ENCODE measurements at places on chromosomes 5 and 9.

GRCh38 chr5:37807015-37807414 lies 32.8 kb downstream of the GDNF start:
- DNase-seq = no peak

DNA sequence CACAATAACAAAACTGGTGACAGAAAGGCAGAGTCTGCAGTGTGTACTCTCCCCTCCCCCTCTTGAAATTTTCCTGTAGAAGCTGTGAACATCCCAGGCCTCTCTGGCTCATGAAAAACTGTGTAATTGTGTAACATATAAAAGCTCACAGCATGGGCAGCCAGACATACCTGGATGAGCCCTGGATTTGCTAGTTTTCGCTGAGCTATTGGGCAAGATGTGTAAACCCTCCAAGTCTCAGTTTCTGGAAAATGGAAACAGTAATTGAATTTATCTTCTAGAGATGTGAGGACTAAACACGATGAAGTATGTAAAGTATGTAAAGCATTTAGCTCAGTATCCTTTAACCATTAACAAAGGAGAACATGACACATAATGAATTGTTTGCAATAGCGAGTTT lies 143.2 kb upstream of the ANKH start:
- no peak for DNase-seq

- DNase-seq = no peak
Observed at GRCh38 chr5:130243641-130244040, 339.4 kb downstream of the CHSY3 start.

- no peak for DNase-seq
Observed at GRCh38 chr9:3331801-3332200, 194.0 kb downstream of the RFX3 start.

- DNase-seq = no peak
Observed at GRCh38 chr9:127991017-127991756, 10.4 kb upstream of the EEIG1 start.

- DNase-seq = no peak
Observed at GRCh38 chr9:78040726-78041125, 9.1 kb upstream of the GNAQ start.

DNA sequence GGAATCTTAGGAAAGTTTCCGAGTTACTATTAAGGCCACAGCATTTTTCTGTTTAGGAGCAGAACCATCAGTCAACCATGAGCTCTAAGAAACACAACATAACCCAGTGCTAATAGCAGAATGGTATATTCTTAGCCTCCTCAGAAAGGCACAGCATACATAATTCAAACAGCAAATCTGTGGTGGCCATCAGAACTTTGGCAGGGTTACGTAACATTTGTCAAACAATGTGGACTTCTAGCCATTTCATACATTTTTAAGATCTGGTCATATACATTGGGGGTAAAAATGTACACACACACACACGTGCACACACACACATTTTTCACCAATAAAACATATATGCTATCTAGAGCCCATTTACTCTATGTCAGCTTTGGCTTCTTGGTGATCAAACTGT lies 225.2 kb downstream of the GNA14 start:
- no peak for DNase-seq

DNA sequence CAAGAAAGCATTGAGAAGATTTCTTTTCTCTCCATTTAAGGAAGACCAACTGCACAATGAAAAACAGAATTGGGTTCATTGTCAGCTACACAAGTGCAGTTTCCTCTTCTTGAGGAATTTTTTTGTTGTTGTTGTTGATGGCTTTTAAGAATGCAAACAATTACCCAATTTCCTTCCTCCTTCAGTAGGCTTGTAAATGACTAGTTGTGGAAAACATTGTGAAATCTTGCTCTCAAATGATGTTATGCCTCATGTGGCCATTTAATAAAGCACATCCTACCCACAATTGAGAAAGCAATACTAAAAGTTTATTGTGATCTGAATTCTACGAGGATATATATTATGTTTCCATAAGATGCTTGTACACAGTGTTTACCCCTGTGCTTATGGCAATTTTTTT lies 171.6 kb downstream of the FAM174A start:
- DNase-seq = no peak

DNA sequence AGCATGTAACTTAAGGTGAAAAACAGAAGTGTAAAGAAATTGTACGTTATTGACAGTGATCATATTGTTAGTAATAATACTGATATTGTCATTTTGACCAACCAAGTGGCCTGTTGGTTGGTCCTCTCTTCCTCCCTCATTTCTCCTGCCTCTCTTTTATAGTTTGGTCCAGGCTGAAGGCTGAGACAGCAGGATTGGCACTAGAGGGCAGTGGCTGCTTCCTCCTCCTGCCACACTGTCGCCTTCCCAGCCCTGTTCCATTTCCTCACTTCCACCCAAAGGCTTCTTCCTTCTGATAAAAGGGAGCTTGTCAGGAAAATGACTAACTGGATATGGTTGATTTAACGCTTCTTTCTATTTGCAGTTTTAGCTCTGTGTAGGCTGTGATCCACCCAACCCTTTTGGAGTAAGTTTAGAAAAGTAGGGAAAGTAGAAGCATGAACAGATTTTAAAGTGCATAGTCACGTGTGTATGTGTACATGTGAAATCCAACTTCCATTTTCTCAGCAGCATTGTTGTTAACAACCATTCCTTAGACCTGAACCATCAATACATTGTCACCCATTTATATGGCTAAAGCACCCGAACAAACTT lies 35.6 kb downstream of the PTCD2 start:
- DNase-seq = no peak

DNA sequence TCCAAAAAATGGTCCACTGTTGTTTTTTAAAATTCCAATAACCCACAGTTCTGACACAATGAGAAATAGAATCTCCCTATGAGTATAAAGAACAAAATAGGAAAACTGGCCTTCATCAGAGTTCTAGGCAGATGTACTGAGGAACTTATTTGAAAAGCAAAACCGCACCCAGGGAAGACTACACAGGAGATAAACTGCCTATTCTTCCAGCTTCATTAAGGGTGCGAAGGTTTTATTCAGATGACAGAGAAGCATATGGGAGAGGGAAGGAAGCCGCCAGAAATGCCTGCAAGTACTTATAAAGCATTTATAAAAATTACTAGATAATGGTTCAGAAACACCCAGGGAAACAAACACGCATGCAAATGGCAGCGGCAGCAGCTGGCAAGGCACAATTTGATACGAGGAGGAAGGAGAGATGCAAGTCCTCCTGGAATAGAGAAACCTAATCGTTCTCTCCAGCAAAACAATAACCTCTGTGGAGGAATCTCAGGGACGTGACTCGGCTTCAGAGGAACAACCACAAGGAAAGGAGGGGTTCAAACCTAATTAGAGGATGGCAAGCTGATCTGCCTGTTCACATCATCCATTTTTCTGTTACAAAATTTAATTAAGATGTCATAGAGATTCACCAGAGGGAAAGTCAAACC lies 9.0 kb downstream of the TTLL11 start:
- no peak for DNase-seq

- no peak for DNase-seq
Observed at GRCh38 chr5:124551939-124552279, 194.5 kb downstream of the ZNF608 start.

GRCh38 chr9:134869554-134870300 lies 10.9 kb upstream of the FCN2 start:
- no peak for DNase-seq

DNA sequence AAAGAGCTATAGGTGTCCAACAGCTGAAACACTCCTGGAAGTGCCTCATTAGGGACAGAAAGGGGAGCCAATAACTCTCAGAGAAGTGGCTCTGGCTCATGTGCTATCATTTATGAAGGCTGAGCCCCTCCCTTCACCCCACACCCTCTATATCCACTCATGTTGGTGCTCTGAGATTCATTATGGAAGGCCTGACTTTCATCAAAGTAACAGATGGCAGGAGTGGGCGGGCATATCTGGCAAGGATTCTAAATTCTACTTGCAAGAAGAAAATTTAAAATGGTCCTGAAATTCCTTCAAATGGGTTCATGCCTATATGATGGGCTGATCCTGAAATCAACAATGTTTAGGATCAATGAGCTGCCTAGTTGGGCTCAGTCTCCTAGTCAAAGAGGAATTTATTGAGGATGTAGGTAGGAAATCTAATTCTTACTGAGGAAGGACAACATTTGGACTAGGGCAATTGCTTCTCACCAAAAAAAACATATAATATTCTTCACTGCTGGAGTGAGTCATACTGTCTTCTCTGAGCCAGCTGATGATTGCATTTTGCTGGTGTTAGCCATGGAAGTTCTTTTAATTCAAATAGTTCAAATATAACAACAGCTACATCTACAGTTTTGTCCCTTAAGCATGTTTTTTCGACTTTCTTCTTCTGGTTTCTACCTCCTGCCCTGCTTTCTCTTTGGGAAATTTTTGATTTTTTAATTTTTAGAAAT lies 23.5 kb downstream of the NMRK1 start:
- no peak for DNase-seq

DNA sequence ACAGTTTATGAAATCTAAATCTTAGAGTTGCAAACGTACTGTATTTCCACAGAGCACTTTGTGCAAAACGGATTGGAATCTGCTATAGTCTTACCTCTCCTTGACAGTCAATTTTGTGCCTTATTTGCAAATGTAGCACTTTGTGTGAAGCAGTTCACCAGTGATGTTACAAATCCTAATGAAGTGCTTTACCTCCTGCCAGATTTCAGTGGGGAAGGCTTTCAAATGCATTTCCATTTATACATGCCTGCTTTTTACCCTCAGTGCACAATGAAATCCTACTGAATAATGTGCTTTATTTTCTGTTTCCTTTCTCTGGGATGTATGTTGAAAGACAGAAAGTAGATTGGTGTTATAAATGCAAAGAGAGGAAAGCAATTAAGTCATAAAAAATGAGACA lies 2141.6 kb upstream of the C9orf72 start:
- no peak for DNase-seq

GRCh38 chr5:1781726-1782384 lies 17.8 kb downstream of the MRPL36 start:
- DNase-seq = no peak

DNA sequence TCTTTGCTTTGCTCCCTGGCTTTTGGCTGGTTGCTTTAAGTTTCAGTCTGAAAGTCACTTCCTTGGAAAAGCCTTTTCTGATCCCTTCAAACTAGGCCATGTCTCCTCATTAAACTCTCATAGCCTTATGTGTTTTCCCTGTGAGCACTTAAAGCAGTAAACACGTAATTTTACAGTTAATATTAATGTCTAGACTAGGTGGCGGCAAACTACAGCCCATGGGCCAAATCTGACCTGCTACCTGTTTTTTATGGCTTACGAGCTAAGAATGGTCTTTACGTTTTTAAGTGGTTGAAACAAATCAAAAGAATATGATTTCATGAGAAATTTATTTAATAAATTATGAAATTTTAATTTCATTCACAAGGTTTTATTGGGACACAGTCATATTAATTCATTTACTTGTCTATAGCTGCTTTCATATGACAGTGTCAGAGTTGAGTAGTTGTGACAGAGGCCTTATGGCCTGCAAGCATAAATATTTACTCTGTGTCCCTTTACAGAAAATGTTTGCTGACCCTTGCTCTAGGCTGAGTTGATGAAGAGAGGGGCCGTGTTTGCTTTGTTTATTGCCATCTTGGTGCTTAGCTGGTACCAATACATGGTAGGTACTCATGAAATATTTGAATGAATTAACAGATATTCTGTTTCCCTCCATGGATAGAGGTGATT lies 7.4 kb downstream of the SLC44A1 start:
- no peak for DNase-seq

GRCh38 chr5:113273948-113274347 lies 160.8 kb downstream of the TSSK1B start:
- DNase-seq = no peak

DNA sequence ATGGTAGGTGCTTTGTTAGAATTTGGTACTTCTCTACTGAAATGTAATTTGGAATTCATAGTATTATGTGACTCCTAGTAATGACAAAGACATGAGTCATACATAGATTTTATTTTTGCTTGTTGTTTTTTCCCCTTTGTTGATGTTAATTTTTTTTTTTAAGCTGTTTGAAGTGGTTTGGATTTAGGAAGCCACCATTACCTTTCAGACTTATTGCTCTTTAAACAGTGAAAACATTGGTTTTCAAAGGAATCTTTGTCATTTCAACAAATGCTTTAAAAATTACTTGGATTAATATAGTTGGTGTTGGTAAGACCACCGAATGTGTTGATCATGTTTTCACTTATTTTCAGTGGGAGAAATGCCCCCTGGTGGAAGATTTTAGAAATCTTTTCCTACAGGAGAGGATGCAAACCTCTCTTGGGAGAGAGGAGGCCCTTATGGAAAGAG lies 170.1 kb upstream of the PITX1 start:
- no peak for DNase-seq

GRCh38 chr5:26553079-26553478 lies 485.3 kb downstream of the CDH9 start:
- peak; percentile 65 for DNase-seq

DNA sequence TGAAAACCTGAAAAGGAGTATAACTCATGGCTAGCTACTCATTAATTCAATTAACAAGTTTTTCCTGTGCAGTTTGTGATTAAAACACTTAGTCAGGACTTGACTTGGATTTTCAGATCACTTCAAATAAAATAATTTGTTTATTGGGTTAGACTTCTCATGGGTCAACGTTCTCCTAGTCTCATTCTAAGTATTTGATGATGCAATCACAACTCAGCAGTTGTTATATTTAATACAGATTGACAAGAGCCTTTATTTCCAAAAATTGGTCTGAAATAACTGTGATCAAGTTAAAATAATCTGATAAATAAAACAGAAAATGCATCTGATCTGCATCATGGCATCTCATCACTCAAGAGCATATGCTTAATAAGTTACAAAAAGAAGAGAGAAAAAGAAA lies 113.9 kb downstream of the FGF10 start:
- DNase-seq = no peak

DNA sequence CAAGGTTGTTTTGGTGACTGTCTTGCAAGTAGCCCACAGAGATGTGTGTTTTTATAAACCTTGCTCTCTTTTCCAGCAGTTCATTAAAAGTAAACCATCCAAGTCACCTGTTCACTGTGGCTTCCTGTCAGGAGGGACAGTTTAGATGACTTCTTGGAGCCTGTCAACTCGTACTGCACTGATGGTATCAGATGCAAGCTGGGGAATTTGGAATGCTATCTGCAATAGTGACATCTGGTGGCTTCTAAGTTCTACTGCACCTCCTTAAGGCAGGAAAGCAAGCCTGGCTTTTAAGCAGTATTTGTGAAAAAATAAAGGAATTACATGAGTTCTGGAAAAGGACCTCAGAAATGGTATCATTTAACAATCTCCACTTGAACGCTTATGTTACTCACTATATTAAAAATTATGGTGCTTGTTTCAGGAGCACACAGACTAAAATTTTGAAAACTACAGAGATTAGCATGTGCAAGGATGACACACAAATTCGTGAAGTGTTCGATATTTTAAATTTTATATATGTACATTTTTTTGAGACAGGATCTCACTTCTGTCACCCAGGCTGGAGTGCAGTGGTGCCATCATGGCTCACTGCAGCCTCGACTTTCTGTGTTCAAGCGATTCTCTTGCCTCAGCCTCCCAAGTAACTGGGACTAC lies 164.0 kb downstream of the TTC39B start:
- peak; percentile 9 for DNase-seq

DNA sequence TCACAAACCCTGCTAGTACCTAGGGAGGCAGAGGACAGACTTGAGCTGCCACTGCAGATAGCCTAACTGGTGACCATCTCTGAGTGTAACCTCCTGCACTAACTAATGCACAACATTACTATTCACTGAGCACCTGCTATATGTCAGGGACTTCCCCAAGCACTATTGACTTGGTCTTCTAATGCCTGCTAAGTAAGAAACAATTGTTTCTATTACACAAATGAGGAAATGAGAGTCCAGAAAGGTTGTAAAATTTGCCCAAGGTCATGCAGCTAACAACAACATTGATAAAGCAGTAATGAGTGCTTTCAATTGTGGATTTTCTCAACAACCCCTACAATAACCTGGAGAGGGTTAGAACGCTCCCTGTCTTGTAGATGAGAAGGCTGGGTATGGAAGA lies 183.7 kb downstream of the ZNF462 start:
- no peak for DNase-seq
